ENCODE measurements at places on chromosomes 13 and 19.

DNA sequence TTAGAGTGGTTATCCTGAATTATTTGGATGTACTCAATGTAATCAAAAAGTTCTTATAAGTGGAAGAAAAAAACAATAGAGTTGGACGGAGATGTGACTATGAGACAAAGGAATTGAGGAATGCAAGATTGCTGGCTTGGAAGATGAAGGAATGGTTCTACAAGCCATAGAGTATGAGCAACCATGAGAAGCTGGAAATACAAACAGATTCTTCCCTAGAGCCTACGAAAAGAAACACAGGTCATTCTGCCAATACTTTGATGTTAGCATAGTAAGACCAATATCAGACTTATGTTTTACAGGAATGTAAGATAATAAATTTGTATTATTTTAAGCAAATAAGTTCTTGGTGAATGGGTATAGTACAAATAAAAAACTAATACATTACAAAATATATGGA, 249.2 kb downstream of the DIAPH3 start:
- no peak for DNase-seq

GRCh38 chr13:101942038-101942437, 459.8 kb downstream of the FGF14 start:
- no peak for DNase-seq

- no peak for DNase-seq
Observed at GRCh38 chr19:30567536-30568232, 195.5 kb downstream of the ZNF536 start.

GRCh38 chr19:47152205-47152604, 21.6 kb downstream of the SAE1 start:
- DNase-seq = no peak

GRCh38 chr13:31742097-31742734, 2.9 kb downstream of the RXFP2 start:
- no peak for DNase-seq

DNA sequence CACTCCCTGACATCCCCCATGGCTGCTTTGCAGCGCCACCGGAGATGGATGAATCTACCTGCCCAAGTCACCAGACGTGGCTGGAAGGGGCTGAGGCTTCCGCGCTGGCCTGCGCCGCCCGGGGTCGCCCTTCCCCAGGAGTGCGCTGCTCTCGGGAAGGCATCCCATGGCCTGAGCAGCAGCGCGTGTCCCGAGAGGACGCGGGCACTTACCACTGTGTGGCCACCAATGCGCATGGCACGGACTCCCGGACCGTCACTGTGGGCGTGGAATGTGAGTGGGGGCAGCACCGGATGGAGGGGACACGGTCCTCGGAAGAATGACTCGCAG, 4.6 kb downstream of the ICAM5 start:
- DNase-seq = no peak

GRCh38 chr13:100443278-100443997, 145.2 kb downstream of the GGACT start:
- no peak for DNase-seq

DNA sequence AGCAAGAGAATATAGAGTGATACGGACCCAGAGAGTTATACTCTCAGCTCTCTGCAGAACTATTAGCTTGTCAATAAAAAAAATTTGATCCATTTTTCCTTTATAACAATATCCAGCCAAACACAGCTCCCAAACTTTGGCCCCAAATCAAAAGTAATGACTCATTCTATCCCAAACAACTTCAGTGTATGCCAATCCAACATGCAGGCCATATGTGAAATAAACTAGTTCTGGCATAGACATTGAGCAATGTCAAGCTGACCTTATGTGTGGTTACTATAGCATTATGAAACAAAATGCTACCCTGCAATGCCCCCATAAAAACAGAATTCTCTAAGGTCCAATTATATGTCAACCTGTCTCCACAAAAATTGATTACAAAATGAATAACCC, 209.5 kb downstream of the DNAJC15 start:
- no peak for DNase-seq

- DNase-seq = no peak
Observed at GRCh38 chr13:59568306-59568705, 595.4 kb downstream of the DIAPH3 start.

DNA sequence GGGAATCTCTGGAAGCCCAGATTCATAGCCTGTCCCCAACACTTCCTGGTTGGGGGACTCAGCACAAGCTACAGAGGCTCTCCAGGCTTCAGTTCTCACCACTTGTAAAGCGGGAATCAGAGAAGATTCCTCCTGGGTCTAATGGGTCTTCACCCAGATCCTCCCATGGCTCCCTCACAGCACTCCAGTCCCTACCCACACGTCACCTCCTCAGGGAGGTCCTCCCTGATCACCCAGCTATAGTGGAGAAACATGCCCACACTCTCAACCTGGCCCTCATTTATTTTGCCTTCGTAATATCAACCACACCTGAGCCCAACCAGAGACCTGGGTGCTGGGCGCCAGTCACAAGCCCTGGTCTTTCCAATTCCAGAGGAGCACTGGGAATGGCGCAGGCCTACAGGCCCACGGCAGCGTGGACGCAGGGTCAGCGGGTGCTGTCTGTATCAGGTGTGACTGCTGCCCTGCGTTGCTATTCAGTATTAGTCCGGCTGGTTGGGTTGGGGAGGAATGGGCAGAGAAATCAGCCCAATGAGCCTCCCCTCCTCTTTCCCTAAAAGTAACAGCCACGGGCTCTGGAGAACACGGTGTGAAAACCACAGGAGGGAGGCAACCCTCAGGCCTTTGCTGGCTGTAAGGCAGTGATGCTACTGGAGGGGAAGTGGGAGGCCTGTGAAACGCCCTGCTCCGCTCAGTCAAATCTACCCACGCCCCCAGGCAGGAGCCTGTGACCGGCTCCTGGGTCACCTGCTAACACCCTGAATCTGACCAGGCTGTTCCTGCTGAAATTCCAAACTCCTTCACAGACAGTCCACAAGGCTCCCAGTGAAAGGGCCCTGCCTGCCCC, 5.2 kb downstream of the AKT2 start:
- DNase-seq = no peak

DNA sequence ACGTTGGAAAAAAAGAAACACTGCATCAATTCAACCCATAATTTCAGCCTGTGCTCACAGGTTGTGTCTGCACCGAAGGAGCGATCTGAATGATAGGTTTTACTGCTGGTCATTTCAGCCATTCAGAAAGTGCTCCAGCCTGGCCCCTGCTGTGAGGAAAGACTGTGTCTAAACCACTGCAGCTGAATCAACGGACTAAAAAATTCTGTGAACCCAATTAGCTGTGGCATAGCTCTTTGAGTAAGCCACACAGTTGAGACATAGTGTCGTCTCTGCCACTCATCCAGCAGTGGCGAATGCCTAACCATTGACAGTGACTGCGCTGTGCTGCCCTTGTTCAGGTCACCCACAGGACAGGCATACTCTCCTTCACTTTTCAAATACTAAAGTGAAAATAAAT, 179.8 kb downstream of the COG6 start:
- DNase-seq = no peak

- DNase-seq = no peak
Observed at GRCh38 chr13:112441779-112442310, 65.7 kb downstream of the SPACA7 start.

GRCh38 chr13:112058941-112059340, 8.0 kb upstream of the SOX1 start:
- no peak for DNase-seq

DNA sequence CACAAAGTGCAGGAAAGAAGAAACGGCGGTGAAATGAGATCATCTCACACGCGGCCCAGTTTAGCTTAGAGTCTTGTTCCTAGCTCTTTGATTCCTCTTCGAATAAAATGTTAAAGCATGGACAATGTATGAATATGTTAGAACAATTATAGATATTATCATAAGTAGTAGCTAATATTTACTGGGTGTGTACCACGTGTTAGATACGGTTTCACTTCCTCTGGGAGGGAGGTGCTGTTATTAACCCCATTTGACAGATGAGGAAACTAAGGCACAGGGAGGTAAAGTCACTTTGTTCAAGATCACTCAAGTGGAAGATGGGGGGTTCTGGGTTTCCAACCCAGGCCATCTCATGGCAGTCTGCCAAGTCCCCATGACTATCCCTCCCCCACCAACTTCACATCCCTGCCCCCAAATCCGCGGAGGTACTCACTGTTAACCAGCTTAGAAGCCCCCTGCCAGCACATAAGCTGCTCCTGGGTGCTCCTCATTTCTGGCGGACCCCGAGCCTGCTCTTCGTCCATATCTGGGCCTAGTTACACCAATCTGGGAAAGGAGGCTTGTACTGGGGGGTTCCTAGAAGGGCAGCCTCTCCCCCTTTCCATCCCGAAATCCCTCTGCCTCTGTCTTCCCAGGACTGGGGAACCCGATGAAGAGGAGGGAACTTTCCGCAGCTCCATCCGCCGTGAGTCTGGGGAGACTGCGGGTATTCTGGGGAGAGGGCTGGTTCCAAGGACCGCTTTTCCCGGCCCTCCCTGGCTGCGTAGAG, 1.0 kb upstream of the FXYD7 start:
- no peak for DNase-seq

- no peak for DNase-seq
Observed at GRCh38 chr19:11264452-11265176, 2.3 kb upstream of the DOCK6 start.

GRCh38 chr19:8144273-8144995, 5.0 kb downstream of the FBN3 start:
- DNase-seq = no peak

DNA sequence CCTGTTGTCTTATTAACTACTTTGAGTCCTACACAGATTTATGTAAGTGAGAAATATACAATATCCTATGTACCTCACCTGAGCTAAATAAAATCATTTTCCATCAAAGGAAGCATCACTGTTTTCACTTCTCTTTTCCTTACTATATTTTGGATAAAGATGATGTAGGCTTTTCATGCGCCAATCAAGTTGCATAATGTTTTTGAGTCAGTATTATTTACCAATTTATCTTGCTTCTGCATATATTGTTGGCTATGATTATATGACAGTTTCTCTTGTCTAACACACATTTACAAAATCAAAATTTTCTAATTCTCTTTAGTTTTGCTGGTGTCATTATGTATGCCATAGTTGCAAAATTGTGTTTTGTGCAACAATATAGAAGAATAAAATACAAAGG, 67.9 kb upstream of the FRY start:
- DNase-seq = no peak

- DNase-seq = peak; percentile 45
Observed at GRCh38 chr13:30718661-30719524, 16.4 kb upstream of the ALOX5AP start.

DNA sequence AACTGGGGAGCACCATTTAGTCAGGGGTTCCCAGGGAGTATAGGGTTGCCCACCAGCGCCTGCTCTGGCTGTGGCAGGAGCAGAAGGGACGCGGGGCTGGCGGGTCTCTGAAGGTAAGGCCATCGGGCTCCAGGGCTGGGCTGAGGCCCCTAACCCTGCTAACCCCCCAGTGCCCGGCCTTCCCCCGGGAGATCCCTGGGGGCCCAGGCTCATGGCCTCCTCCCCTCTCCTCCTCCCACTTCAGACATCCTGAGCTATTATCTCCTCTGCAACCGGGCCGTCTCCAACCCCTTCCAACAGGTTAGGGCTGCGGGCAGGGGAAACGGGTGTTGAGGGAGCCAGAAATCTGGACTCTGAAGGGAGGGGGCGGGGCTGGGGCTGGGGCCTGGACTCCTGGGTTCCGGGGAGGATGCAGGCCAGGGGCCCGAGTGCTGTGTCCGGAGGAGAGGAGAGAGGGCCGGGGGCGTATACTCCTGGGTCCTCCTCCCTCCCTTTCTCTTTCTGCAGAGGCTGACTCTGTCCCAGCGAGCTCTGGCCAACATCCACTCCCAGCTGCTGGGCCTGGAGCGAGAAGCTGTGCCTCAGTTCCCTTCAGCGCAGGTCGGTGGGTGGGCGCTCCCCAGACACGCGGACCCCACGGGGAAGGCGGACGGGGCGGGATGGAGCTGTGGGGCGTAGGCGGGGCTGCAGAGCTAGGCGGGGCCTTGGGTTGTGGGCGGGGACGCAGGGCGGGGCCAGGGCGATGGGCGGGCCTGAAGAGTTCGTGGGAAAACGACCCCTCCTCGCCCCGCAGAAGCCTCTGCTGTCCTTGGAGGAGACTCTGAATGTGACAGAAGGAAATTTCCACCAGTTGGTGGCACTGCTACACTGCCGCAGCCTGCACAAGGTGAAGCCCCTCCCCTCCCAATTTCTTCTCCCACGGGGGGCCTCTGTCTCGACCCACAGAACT, 15.3 kb downstream of the TTYH1 start:
- DNase-seq = no peak

- no peak for DNase-seq
Observed at GRCh38 chr19:35692010-35692409, 12.3 kb upstream of the ZBTB32 start.

GRCh38 chr19:18388100-18388959, 2.4 kb downstream of the GDF15 start:
- peak; percentile 44 for DNase-seq

DNA sequence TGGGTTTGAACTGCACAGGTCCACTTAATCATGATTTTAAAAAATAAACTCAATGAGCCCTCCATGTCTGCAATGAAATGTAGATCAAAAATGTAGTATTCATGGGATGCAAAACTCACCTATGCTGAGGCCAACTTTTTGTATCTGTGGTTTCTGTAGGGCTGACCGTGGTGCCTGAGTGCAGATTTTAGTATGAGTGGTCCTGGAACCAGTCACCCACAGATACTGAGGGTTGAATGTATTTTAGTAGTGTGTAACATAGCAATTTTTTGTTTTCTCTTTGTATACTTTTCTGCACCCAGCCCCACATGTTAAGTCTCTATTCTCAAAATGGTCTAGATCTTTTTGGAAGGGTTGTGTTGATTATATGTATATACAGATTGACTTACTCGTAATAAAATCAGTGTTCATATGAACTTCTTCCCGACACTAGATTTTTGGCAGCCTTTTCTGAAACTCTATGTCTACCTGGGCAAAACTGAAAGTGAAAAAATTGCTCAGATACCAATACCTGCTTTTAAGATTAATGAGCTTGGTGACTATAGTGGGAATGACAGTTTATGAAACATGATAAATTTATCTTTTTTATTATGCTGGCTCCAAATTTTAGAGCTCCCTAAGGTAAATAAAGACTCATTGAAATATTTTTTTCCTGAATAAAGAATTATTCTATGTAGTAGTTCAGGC, 51.6 kb downstream of the DNAJC15 start:
- DNase-seq = no peak

DNA sequence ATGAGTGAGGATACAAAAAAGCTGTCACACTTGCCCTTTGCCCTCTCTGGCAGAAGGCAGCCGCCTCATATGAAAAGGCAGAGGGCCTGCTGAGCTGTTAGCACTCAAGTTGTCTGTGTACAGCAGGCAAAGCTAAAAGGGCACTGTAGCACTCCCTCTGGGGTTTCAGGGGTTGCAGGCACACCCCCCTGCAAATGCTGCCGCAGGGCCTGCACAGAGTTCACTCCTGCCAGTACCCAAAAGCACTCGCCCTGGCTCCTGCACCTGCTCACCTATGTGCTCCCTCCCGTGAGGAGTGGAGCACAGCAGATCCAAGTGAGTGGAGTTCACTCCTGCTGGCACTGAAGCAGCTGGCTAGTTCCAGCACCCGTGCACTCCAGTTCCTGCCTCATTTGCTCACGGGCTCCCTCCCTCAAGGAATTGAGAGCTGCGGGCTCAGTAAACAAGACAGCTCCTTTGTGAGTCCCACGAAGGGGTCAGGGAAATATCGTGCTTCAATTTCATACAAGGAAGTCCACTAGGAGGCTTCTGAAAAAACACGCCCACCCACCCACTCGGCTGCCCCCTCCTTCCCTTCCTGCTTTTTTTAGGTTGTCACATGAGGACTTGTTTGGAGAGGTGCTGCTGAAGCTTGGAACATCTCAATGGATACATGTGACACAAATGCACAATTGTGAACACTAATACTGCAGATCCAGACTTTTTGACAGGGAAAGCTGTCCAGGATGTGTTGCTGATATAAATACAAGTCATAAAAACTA, 9.9 kb upstream of the RCBTB2 start:
- no peak for DNase-seq

GRCh38 chr13:107342747-107343146, 774.8 kb upstream of the ARGLU1 start:
- DNase-seq = no peak
